ENCODE measurements at places on chromosomes 11 and 22.

DNA sequence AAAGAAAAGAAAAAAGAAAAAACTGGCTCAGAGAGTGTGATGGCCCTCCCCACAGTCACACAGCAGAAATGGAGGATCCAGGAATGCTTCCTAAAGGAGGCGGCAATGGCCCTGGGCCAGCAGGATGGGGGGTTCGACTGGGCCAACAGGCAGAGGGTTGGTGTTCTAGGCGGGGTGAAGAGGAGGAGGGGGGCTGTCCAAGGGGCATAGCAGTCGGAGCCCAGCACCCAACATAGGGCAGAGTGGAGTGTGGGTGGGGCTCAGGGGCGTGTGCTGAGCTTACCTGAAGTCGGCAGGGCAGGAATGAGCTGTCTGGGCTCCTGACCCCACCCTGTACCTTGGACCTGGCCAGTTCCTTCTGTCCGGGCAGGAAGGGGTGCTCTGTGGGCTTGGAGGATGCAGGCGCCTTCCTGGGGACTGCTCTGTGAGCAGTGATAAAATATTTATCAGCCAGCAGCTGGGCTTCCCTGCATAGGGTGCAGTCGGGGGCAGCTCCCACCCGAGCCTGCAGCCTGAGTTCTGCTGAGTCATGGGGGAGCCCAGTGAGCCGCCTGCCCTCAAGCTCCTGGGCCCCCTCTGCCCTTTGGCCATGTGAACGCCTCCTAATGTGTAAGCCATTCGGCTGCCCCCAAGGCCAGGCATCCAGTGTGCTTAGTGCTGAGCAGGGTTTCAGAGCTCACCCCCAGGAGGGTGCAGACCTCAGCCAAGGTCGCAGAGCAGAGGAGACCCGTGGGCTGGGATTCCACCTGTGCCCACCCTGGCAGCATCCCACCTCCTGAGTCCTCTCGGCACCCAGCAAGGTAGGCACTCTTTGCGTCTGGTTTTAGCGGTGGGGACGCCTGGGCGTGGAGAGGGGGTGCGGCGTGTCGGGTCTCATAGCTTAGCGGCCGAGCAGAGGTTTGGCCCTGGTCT is 25.3 kb upstream of the PRR5 start:
- DNase-seq, result no peak

GRCh38 chr22:40594346-40594745 is 42.2 kb downstream of the MRTFA start:
- DNase-seq, result no peak

- DNase-seq, result no peak
Observed at GRCh38 chr11:20090654-20091374, 69.5 kb downstream of the DBX1 start.

- DNase-seq, result no peak
Observed at GRCh38 chr11:121503051-121503450, 50.3 kb upstream of the SORL1-AS1 start.

GRCh38 chr11:123585206-123585605 is 69.2 kb downstream of the SCN3B start:
- DNase-seq, result no peak

GRCh38 chr11:126394036-126394435 is 38.5 kb downstream of the ST3GAL4 start:
- no peak for DNase-seq

Data from NCI-H1436 treated with DMSO at 0.1 percent for 48 hours (cell line).